ENCODE measurements at places on chromosomes 7 and 10.

- DNase-seq = no peak
Observed at GRCh38 chr7:69283421-69283820, 314.9 kb upstream of the AUTS2 start.

- DNase-seq = no peak
Observed at GRCh38 chr7:1290679-1291356, 58.1 kb downstream of the UNCX start.

DNA sequence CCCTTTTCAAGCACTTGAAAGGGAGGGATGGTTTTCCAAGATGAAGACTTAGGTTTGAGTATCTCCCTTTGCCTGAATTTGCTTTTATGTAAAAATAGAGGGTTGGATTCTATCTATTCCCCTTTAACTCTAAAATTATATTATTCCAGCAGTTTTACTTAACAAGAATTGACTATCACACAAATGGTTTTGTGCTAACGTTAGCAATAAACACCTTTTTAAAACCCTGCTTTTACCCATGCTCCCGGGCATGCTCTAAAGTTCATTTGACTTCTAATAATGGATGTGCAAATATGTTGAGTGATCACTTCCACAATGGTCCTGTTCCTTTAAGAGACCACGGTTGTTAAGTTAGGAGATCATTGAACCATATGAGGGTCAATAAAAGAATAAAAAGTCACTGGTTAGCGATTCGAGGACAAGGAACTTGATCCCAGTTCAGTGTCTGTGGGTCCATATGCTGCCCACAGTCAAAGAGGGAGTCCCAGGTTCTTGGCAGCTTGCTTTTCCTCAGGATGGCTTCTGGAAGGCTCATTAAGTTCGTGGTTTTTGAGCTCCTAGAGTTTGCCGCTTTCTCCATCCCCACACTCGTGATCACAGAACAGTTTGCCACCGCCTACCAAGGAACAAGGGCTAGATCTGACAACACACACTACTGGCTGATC is at the start of gene TMEM236:
TMEM236 (plus strand) TSS at position 421 of the 665 bp plus-strand sequence; CDS start at position 516, 95 bp downstream.
- no peak for DNase-seq

GRCh38 chr10:95500097-95500496 is 61.1 kb downstream of the SORBS1 start:
- DNase-seq = no peak

DNA sequence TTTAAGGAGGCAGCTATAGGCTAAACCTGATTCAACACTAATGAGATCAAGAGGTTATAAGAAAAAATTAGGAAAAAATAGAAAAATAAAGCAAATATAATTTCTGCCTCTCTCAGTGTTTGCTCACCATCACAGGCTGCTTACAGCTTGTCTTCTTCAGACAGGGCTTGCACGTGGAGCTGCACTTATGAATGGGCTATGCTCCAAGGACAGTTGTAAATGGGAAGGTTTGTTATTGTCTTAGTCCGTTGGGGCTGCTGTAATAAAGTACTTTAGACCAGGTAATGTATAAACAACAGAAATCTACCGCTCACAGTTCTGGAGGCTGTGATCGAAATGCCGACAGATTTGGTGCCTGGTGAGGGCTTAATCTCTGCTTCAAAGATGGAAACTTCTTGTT is 219.8 kb downstream of the NEBL start:
- DNase-seq = no peak

- DNase-seq = no peak
Observed at GRCh38 chr7:157881048-157881771, 544.4 kb downstream of the DNAJB6 start.

- DNase-seq = no peak
Observed at GRCh38 chr7:33968591-33968990, 63.3 kb downstream of the BMPER start.

GRCh38 chr7:90536449-90536848 is 59.7 kb upstream of the CDK14 start:
- no peak for DNase-seq

GRCh38 chr7:108226816-108227299 is 96.7 kb upstream of the LAMB4 start:
- DNase-seq = no peak

GRCh38 chr7:43509906-43510305 is 73.0 kb upstream of the STK17A start:
- DNase-seq = no peak

GRCh38 chr10:32988604-32989003 is 30.6 kb upstream of the ITGB1 start:
- no peak for DNase-seq

GRCh38 chr10:59176241-59177030 is at the start of gene PHYHIPL:
Gene PHYHIPL, plus strand, starts transcription at chr10:59176643. Its CDS starts 211 bp downstream, at chr10:59176854.
- DNase-seq = no peak

DNA sequence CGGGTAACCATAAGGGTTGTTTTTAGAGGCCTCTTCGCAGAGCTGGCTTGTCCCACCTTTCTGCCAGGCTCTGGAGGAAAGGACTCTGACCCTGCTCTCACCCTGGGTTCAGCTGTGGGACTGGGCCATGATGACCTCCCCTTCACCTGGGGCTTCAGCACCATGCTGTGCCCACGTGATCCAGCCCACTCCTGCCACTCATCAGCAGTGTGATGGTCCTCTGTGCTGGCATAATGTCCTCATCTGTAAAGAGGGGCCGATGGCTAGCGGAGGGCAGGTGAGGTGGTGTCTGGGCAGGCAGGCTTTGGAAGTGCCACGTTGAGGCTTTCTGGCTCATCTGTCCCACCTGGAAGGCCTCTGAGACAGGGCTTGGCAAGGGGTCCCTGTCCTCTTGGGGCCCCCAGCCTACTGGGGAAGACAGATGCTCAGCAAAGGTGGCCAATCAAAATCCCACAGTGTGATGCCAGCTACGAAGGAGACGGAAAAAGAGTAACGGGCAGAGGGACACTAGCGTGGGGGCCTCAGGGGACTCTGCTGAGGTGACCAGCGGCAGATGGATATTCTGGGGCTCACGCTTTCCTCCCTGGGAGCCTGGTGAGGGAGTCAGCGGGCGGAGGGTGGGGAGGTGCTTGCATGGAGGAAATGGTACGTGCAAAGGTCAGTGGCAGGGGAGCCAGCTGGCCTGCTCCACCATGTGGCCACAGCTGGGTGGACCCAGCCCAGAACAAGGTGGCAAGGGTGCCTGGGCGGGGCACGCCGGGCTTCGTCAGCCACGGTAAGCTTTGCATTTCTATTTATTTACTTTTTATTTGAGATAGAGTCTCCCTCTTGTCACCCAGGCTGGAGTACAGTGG is 5.4 kb downstream of the LRWD1 start:
- DNase-seq = no peak

GRCh38 chr7:107032720-107033438 is 11.6 kb upstream of the PRKAR2B start:
- no peak for DNase-seq

GRCh38 chr10:62071846-62072281 is 170.4 kb downstream of the ARID5B start:
- no peak for DNase-seq

DNA sequence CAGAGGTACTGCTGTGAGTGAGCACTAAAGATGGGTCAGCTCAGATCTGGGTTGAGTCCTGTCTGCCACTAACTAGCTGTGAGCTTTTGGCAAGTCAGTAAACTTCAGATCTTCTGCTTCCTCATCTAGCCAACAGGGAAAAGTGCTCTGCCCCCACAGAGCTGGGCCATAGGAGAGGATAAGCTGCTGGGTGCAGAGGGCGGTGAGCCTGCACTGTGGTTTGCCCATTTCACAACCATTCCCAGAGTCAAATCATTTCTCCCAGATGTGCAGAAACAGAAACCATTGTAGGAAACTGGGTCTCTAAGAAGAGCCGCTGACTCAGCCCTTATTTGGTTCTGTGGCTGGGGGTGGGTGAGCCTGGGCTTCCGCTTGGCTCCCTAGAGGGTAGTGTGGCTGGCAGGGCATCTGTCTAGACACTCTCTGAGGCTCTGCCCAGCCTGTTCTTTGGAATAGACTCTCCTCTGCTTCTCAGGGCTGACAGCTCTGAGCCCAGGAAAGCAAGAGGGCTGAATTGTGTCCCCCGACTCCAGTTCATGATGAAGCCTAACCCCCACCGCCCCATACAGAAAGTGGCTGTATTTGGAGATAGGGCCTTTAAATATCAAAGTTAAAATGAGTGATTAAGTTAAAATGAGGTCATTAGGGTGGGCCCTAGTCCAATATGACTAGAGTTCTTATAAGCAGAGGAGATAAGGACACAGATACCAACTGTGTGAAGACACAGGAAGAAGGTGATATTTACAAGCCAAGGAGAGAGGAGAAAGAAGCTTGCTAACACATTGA is 29.5 kb upstream of the ARHGAP22 start:
- DNase-seq = peak; percentile 19

DNA sequence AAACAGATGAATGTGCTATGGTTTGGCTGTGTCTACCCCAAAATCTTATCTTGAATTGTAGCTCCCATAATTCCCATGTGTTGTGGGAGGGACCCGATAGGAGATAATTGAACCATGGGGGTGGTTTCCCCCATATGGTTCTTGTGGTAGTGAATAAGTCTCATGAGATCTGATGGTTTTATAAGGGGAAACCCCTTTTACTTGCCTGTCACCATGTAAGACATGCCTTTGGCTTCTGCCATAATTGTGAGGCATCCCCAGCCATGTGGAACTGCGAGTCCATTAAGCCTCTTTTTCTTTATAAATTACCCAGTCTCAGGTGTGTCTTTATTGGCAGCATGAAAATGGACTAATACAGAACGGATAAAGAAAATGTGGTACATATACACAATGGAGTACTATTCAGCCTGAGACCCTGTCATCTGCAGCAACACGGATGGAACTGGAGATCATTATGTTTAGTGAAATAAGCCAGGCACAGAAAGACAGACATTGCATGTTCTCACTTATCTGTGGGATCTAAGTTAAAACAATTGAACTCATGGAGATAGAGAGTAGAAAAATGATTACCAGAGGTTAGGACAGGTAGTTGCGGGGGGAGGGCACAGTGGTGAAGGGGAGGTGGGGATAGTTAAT is 587.6 kb upstream of the NRP1 start:
- no peak for DNase-seq

DNA sequence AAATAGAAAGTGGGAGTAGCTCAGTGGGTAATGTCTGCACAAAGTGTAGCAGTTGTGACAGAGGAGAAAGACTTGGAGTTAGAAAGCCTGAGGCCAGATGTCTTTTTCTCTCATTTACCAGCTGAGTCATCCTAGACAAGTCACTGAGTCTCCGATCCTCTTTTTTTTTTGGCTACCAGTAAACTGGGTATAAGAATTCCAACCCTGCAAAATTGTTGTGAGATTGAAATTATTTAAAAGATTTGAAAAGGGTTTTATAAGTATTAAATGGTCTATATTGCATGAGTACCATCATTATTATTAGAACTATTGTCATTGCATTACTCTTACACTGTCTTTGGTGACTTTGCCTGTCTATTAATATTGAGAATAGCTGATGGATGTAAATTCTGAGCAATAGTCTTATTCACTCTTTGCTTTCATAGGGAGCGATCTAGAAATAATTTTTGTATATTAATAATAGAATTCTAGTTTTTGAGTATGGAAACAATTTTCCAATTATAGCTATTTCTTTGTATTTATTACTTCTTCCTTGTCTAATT is 74.0 kb downstream of the ARID5B start:
- DNase-seq = no peak

DNA sequence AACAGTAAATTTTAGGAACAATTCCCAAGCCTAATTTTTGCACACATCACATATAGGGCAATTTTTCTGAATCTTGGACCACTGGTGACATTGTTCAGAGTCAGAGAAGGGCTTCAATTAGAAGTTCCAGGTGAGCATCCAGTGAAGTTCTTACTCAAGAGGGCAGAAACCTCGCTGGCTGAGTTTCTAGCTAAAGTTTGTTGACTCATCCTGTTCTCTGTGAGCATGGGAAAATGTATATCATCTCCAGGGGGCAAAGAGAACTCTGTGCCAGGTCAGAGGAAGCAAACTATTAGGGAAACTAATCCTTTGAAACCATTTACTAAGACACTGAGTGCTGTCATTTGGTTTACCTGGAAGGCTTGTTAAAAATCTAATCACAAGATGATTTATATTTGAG is 695.6 kb upstream of the IGFBP3 start:
- DNase-seq = no peak

DNA sequence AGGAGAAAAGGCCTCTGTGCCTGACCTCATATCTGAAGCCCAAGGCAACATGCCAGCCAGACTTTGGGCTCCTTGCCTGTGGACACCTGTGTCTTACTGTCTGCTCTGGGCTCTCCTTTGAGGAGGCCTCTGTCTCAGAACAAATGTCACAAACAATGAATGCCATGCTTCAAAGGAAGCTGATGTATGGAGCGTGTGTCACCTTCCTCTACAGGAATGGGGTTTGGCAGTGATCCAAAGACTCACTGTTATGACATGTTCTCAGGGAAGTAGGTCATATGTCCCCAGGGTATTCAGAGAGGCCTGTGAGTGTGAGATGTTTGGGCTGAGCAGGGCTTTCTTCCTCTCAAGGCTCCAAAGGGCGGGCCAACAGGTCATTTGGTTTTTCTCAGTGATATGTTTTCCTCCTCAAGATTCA is 38.4 kb downstream of the PTPRE start:
- DNase-seq = no peak

GRCh38 chr7:39392151-39392550 is 174.1 kb upstream of the YAE1 start:
- DNase-seq = no peak

DNA sequence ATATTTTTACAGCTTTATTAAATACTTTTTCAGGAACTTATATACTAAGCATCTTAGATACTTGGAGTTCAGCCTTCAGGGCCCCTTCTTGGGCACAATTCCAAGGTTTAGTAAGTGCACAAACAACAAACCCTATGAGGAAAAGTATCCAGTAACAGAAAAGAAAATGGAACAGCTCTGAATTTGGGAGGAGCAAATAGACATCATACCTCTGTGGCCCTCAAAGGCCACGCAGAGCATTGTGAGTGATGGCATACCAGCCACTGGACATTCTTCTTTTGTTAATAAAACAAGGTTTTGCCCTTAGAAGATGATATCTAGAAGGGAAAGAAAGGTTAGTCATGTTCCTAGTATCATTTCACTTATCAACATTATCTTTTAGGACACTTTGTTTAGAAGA is 46.0 kb downstream of the ST7 start:
- DNase-seq = no peak

DNA sequence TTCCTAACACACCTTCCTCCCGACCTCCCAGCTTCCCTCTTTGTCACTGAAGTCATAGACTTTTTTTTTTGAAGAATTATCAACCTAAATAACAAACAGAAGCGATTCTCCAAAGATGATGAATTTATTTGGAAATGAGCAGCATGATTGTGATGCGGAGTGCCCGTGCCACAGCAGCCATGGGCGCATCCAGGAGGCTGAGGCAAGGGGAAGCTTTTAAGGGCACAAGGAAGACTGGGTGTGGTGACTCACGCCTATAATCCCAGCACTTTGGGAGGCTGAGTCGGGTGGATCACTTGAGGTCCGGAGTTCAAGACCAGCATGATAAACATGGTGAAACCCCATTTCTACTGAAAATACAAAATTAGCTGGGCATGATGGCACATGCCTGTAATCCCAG is 16.2 kb upstream of the GIMAP8 start:
- no peak for DNase-seq

DNA sequence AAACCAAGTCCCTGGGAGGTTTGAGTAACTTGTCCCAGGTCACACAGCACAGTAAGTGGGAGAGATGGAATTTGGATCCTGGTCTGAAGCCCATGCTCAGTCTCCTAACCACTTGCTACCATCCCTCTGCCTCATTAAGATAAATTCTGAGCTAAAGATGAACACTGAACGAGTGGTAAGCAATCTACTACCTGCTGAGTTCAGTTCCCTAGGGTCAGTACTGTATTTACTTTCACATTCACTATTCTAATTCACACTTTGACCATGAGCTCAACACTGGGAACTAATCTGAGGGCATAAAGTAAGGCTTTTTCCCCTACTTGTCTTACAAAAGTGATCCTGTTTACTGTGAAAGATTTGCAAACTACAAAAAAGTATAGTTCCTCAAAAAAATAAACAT is 2.4 kb downstream of the UROS start:
- DNase-seq = no peak
